ENCODE measurements at places on chromosomes 12 and 14.

DNA sequence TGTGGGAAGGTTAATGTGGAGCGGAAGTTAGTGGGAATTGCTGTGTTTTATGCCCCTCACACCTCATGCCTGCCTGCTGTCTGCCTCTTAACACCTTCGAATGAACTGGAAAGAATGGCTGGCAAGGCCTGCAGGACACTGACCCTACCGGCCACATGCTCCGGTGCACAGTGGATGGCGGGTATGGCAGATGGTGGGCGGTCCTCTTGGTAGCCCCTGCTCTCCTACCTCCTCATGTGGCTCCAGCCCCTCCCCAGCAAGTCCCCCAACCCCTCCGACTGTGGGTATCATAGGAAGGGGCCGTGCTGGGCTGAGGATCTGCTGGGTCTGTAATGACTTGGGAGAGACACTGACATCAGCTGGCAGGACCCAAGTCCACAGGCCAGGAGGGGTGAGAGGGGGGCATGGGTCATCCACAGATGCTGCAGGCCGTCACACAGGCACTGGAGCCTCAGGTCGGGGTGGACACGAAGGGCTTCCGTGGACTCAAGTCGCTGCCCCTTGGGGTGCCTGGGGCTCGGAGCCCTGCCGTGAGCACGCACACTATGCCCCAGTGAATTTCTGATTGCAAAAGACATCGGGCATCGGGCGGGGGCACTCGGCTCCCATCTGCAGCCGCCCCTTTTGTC, 77.4 kb downstream of the KIF26A start:
- no peak for DNase-seq

DNA sequence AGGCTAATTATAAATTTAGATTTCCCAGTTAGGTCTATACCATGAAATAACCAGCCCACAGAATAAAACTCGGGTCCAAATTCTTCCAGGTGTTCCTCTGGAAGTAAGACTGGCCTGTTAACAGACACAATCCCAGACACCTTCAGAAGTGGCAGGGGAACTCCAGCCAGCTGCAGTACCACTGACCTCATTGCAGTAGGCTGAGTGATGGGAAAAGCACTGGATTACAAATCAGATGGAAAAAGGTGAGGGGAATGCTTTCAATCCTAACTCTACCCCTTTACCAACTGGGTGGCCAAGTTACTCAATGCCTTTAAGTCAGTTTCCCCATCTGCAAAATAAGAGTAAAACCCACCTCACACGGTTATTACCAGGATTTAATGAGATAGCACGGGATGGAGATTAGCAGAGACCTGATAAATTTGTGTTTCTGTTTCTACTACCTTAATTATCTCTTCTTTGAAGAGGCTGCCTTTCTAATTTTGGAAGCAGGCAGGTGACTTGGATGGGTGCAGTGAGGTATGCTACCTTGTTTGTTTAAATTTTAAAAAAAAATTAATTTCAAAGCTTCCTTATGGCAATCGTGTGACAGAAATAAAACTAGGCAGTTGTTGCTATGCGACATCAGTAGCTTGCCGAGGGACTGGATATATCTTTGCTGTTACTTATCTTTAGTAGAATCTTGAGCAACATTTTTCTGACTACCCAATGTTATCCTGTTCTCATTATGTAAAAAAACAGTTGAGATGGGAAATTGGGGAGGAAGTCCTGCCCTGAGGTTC, 167.3 kb upstream of the GRIN2B start:
- no peak for DNase-seq

- no peak for DNase-seq
Observed at GRCh38 chr14:74856366-74856765, 19.6 kb downstream of the PROX2 start.

DNA sequence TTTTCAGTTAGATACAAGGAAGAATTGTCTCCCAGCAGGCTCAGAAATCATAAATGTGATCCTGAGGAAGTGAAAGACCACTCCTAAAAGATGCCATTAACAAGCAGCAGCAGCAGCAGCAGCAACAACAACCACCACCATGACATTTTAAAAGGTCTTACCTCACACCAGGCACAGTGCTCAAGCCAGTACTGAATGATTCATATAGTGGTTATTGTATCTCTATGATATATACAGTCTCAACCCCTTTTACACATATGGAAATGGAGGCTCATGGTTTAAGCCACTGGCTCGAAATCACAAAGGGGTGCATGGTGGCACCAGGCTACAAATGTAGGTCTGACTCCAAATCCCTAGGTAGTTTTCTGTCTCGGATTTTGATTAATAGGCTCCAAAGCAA, 126.9 kb downstream of the KTN1 start:
- no peak for DNase-seq

- DNase-seq = no peak
Observed at GRCh38 chr12:83199069-83199468, 512.4 kb downstream of the TMTC2 start.

GRCh38 chr12:56300644-56301464, 724 bp upstream of the CS start:
- no peak for DNase-seq

DNA sequence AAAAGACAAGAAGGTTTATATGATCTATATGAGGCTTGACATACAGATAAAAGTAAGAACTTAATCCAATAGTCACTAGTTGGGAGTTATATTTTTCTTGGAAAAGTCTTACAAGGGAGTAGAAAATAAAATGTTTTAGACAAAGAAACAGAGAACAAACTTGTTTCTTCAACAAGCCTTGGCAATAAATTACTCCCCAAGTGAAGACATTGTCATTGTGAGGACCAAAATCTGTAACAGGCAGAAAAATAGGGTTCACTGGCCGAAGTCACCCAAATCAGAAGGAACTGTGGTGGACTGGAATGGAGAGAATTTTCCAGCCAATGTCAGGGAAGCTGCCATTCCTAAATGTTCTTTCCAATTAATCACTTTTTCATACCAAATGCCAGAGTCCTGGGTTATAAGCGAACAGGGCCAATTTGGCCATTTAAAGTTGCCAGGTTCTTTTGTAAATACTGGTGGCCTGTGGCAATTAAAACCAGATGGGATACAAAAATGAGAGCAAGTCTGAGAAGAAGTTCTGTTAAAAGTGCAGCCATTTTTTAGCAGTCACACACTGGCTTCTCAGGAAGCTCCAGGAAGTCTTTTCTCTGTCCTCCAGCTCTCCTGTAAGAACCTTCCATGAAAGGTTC, 117.3 kb upstream of the OVCH1 start:
- no peak for DNase-seq

- DNase-seq = no peak
Observed at GRCh38 chr12:89379839-89380467, 27.7 kb upstream of the DUSP6 start.

DNA sequence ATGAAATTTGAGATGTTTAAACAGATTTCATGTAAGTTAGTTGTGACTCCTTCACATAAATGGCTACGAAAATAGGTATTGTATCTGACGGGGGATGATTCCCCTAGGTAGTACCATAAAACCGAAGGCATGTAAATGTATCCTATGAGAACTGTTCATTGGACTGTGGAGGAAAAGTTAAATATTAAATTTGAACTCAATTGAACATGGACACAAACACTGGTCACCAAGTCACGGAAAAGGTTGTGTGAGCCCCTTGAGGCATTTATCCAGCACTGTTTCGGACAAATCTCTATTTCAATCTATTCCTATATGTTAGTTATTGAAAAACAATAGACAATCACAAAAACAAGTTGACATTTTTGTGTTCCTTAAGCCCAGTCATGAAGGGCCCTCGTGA, 1014.3 kb upstream of the NOVA1 start:
- no peak for DNase-seq

DNA sequence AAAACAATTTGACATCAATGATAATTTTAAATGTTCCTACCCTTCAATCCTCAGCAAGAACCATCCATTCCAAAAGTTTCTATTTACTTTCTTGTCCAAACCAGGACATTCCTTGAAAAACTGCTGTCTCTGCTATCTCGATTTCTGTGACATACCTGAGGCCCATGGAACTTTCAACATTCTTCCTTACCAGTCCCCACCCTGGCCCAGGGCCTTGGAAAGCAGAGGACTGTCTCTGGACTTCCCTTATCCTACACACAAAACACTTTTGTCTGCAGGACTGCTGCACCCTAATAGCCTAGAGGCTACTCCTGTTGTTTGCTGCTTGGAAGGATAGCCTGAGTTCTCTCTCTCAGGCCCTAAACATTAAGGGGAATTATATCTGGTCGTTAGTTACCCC, 151.8 kb upstream of the DHRS4 start:
- no peak for DNase-seq
